SIG-M5 (cell line): ENCODE measurements at places on chromosomes 3 and 15.

DNA sequence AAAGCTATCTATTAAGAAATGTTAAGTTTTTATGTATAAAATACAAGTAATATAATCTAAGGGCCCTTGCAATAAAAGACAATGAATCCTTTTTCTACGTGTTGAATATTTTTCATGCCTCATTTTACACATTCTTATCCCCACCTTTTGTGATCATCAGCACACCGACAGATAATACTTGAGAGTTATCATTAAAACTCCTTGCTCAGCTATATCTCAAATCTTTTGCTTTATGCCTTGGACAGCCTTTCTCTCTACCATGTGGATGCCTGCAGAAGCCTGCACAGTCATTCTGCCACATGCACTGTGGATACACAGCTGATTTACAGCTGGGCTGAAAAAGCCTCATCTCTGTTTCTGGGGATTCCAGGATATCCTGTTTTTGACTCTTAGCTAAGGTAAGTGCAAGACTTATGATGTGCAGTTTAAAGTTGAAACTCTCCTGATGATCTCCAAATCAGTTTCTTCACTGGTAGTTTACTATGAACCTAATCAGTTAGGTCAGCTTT is 1565.1 kb downstream of the SI start:
- DNase-seq, result no peak

GRCh38 chr3:8760091-8760490 is 9.3 kb downstream of the OXTR start:
- no peak for DNase-seq

DNA sequence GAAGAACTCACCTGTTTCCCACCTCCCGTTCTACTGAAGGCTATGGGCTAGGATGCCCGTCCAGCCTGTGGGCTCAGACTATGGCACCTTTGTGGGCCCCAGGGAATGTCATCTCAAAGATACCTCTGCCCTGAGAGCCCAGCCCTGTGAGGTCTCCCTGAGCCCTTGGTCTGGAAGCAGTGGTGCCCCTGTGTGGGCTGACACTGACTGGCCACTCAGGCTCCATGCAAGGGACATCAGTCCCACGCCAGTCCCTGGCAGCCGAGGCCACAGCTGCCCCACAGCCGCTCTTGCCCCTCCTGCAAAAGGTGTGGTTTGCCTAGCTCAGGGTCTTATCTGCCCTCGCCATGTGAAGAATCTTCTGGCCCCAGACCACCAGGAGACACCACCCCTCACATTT is 106.9 kb downstream of the KLF13 start:
- DNase-seq, result no peak

DNA sequence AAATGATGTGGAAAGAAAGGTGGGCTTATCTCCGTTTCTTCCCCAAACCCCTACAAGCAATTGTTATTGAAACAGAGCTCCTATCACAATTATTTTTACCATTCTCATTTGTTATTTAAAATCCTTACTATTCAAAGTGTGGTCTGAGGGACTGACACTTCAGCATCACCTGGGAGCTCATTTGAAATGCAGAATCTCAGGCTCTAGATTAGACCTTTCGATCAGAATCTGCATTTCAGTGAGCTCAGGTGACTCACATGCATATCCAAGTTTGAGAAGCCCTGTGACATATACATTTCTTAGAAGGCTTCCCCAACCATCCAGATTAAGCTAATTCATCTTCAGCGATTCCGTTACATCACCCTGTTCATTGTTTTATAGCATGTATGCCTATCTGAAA is 145.0 kb downstream of the KCNH8 start:
- DNase-seq, result no peak

GRCh38 chr15:40309344-40309862 is 1.7 kb upstream of the PLCB2 start:
- no peak for DNase-seq

- no peak for DNase-seq
These were observed 280.4 kb downstream of the CD47 start for GRCh38 chr3:107810171-107811071.

DNA sequence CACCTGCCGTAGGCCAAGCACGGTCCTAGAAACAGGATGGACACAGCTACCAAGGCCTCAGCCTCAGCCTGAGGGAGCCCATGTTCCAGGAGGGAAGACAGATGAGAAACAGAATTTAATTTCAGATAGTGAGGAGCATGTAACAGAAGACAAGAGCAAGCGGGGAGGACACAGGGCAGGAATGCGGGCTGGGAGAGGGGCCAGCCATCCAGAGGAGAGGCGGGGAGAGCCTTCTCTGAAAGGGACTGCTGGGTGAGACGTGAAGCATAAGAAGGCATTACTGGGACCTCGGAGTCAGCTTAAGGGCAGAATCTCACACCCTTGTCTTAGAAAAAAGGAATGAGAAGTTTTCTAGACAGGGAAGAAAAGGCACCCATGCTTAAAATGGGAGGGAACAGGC is 271.7 kb upstream of the NSMCE3 start:
- DNase-seq, result no peak
